Naive thymus-derived CD4-positive, alpha-beta T cell (primary cell): ENCODE measurements at places on chromosomes 5 and 9. TPM values are rescaled to one million over a fixed set of nuclear protein-coding genes. Genes with fewer than 3 reads are reported as not detected.
A peak's percentile ranks its signal among the peaks of the same experiment; 100 is the strongest.

The LPAR1 gene
- total RNA-seq: not detected

The MZB1 gene
- 12.8 TPM for total RNA-seq

The IFNK gene
- total RNA-seq: not detected in 2 replicates

The BICD2 gene
- 26.6 and 27.4 TPM in 2 replicates for total RNA-seq

The CDH12 gene
- total RNA-seq: not detected in 2 replicates

The DMRT3 gene
- not detected for total RNA-seq

DNA sequence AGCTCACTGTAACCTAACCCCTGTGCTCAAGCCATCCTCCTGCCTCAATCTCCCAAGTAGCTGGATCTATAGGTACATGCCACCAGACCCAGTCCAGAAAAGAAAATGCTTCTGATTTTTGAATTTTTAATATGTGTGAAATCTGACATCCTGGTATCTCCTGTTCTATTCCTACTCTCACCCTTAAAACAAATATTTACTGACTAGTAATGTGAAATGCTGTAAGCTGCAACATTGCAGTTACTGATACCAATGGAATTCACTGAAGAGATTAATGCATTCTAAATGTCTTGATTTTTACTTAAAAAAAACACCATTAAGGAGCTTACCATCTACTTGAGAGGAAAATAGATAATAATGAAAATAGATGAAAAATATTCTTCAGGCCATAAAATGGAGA lies 162.7 kb upstream of the TSLP start:
- H3K36me3 ChIP-seq: no peaks in the 10 kb centered on the region
- no peaks in the 10 kb centered on the region for H3K27me3 ChIP-seq
- H3K4me3 ChIP-seq: no peak overlapping the region
- no peak for DNase-seq
- H3K27ac ChIP-seq: no peak overlapping the region

DNA sequence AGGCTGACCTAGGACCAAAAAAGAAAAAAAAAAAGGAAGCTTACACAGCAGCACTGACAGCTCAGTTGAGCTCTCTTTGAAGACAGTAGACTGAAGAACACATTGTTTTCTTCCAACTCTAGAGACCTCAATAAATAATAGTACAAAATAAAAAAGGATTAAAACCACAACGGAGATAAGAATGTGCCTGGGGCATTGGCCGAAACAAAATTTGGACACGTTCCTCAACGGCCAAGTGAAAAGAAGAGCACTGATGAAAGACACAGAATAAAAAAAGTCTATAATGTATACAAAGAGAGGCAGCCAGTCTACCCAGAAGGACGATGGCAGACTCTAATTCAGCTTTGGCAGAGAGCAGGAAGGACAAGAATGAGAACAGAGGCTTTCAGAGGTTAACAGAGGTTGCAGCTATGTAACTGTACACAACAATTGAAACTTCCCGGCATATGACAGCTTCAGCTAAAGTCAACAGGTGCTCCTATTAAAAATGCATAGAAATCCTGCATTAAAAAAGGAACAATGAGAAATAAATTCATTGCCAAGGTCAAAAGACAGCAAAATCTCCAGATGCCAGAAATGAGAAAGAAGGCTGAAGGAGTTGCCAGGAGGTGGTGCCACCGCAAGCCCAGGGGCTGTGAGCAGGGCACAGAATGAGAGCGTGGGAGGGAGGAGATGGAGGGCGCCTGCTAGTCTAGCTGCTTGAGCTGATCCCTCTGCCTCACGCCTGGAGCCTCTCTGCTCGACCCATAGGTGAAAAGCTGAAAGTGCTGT lies 113.9 kb downstream of the DCP2 start:
- no peak overlapping the region for H3K4me3 ChIP-seq
- no peak overlapping the region for H3K27ac ChIP-seq
- peak; percentile 44 for DNase-seq
- no peaks in the 10 kb centered on the region for H3K4me1 ChIP-seq

- H3K4me3 ChIP-seq: peak overlapping the region; percentile 32
- no peaks in the 10 kb centered on the region for H3K36me3 ChIP-seq
- peaks cover 81% of the 10 kb centered on the region for H3K4me1 ChIP-seq
- no peaks in the 10 kb centered on the region for H3K27me3 ChIP-seq
- no peak for DNase-seq
Measured at GRCh38 chr5:119327018-119327417, 28.8 kb upstream of the TNFAIP8 start.

DNA sequence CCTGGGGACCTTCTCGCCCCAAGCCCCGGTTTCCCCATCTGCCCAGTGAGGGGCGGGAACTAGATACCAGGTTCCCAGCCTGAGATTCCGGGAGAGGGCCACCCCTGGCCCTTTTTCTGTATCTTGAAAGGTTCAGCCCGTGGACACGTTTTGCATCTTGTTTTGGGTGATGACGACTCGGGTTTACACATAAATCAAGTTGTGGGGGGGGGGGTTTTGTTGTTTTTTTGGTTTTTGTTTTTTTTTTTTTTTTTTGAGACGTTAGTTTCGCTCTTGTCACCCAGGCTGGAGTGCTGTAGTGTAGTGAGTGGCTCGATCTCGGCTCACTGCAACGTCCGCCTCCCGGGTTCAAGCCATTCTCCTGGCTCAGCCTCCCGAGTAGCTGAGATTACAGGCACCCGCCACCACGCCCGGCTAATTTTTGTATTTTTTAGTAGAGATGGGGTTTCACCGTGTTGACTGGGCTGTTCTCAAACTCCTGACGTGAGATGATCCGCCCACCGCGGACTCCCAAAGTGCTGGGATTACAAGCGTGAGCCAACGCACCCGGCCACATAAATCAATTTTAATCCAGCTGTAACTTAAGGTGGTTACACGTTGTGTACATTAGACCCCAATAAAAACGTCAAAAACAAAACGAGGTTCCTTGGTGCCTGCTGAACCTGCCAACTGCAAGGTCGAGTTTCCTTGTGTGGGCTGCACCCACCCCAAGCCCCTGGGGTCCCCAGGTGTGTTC lies 1.1 kb upstream of the BRD3 start:
- peak overlapping the region; percentile 95 for H3K27ac ChIP-seq
- no peak for DNase-seq
- peaks cover 21% of the 10 kb centered on the region for H3K4me1 ChIP-seq
- peaks cover 4% of the 10 kb centered on the region for H3K27me3 ChIP-seq
- peak overlapping the region; percentile 97 for H3K4me3 ChIP-seq

GRCh38 chr5:147169901-147170300 lies 64.9 kb upstream of the STK32A start:
- H3K4me1 ChIP-seq: no peaks in the 10 kb centered on the region
- H3K4me3 ChIP-seq: no peak overlapping the region
- DNase-seq: no peak

DNA sequence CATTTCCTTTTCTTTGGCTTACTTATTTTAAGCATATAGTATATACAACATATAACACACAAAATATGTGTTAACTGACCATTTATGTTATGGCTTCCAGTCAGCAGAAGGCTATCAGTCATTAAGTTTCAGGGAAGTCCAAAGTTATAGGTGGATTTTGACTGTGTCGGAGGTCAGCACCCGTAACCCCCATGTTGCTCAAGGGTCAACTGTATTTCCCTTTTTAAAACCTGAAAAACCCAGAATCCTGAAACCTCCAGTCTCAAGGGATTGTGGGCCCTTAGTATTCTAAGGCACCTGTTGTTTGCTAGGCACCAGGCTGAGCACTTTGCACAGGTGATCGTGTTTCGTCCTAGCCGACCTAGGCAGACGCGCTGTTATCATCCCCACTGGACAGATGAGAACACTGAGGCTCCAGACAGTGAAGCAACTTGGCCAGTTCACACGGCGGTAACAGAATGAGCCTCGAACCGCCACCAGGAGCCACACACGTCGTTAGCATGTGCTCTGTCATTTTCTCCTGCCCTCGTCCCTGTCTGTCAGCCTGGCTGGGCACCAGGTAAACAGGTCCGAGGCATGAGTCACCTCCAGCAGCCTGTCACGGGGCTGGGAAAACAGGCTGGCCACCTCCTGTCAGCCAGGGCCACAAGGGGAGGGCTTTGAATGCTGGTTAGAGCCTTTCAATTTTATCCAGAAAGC lies 39.9 kb downstream of the DUSP1 start:
- H3K27ac ChIP-seq: no peak overlapping the region
- no peaks in the 10 kb centered on the region for H3K27me3 ChIP-seq
- DNase-seq: no peak
- H3K4me1 ChIP-seq: no peaks in the 10 kb centered on the region
- H3K36me3 ChIP-seq: no peaks in the 10 kb centered on the region

DNA sequence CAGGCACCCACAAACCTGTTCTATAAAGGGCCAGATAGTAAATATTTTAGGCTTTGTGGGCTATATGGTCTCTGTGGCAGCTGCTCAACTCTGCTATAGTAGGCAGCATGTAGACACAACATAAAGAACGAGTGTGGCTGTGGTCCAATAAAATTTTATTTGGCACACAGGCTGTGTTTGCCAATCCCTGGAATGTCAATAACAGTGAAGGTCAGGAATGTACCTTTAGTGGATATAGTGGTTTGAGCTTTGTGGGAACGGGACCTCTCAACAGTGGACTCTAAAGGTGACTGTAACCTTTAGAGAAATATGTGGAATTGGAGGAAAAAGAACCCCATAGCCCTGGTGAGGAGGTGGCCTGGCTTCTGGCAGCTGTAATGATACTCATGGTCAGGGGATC lies 145.2 kb downstream of the MAST4 start:
- H3K4me1 ChIP-seq: no peaks in the 10 kb centered on the region
- no peaks in the 10 kb centered on the region for H3K27me3 ChIP-seq
- no peaks in the 10 kb centered on the region for H3K36me3 ChIP-seq

- no peak for DNase-seq
- H3K27ac ChIP-seq: no peak overlapping the region
- H3K4me3 ChIP-seq: no peak overlapping the region
- no peaks in the 10 kb centered on the region for H3K36me3 ChIP-seq
Measured at GRCh38 chr5:175387144-175387543, 56.8 kb downstream of the DRD1 start.

- no peaks in the 10 kb centered on the region for H3K36me3 ChIP-seq
- H3K27ac ChIP-seq: no peak overlapping the region
- no peak for DNase-seq
Measured at GRCh38 chr9:134735441-134736175, 94.0 kb downstream of the COL5A1 start.

GRCh38 chr5:67814569-67815311 lies 400.8 kb upstream of the PIK3R1 start:
- no peaks in the 10 kb centered on the region for H3K36me3 ChIP-seq
- DNase-seq: no peak
- H3K4me1 ChIP-seq: no peaks in the 10 kb centered on the region
- no peaks in the 10 kb centered on the region for H3K27me3 ChIP-seq
- H3K27ac ChIP-seq: no peak overlapping the region

- no peaks in the 10 kb centered on the region for H3K36me3 ChIP-seq
- no peak for DNase-seq
- H3K4me3 ChIP-seq: no peak overlapping the region
- no peaks in the 10 kb centered on the region for H3K4me1 ChIP-seq
- no peaks in the 10 kb centered on the region for H3K27me3 ChIP-seq
Measured at GRCh38 chr9:118321788-118322187, 617.6 kb downstream of the TLR4 start.

GRCh38 chr9:125990186-125990792 lies 243.1 kb downstream of the PBX3 start:
- H3K4me3 ChIP-seq: no peak overlapping the region
- no peaks in the 10 kb centered on the region for H3K36me3 ChIP-seq
- no peaks in the 10 kb centered on the region for H3K4me1 ChIP-seq
- DNase-seq: no peak

DNA sequence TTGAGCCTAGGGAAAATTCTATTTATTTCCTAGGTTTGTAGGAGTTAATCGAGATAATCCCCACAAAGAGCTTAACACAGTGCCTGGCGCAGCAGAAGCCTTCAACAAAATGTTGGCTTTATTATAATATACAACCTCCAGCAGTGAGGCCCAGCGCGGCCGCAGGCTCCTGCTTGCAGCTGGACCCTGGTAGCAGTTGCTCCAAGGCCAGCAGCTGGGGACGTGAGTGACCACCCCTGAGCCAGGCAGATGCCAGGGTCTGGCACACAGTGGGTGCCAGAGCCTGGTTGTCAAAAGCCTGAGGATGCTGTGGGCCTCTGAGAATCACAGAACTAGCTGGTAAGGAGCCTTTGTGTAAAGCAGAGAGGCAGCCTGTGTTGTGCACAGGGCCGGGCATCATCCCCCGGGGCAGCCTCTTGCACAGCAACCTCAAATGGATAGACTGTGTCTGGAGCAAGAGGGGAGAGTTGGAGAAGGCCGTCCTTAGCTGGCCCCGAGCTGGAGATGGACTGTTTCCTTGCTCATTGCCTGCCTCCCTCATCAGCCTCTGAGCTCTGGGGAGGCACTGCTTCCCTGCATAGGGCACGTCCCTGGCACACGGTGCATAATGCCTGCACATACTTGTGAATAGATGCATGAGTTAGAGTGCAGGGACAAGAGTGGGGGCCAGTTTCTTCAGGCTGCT lies 17.3 kb downstream of the CSF1R start:
- no peaks in the 10 kb centered on the region for H3K27me3 ChIP-seq
- no peak overlapping the region for H3K4me3 ChIP-seq
- H3K4me1 ChIP-seq: no peaks in the 10 kb centered on the region
- no peak overlapping the region for H3K27ac ChIP-seq
- no peak for DNase-seq

GRCh38 chr5:150397782-150398721 lies 14.7 kb downstream of the CD74 start:
- H3K36me3 ChIP-seq: peaks cover 12% of the 10 kb centered on the region
- no peak overlapping the region for H3K27ac ChIP-seq
- H3K27me3 ChIP-seq: no peaks in the 10 kb centered on the region
- no peak for DNase-seq
- H3K4me1 ChIP-seq: no peaks in the 10 kb centered on the region

GRCh38 chr9:137544176-137544760 lies 5.9 kb downstream of the PNPLA7 start:
- H3K36me3 ChIP-seq: no peaks in the 10 kb centered on the region
- no peak overlapping the region for H3K4me3 ChIP-seq
- no peak for DNase-seq
- no peaks in the 10 kb centered on the region for H3K27me3 ChIP-seq
